ENCODE measurements at places on chromosomes 3 and 15.

DNA sequence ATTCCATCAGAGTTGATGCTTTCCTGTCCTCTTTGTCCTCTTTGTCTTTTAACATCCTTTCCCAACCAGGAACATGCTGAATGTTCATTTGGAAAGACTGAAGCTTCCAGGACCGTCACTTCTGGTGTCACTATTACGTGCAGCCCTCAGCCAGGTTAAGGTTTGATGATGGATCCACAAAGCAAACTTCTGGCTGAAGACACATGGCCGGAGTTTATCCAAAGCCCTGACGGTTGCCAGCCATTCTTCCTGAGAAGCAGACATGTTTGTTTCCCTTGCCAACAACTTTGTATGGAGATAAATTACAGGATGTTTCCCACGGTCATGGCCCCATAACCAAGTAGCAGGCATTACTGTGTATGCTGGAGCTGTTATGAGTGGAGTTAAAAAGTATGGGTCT lies 236.9 kb downstream of the THSD4 start:
- DNase-seq = no peak

DNA sequence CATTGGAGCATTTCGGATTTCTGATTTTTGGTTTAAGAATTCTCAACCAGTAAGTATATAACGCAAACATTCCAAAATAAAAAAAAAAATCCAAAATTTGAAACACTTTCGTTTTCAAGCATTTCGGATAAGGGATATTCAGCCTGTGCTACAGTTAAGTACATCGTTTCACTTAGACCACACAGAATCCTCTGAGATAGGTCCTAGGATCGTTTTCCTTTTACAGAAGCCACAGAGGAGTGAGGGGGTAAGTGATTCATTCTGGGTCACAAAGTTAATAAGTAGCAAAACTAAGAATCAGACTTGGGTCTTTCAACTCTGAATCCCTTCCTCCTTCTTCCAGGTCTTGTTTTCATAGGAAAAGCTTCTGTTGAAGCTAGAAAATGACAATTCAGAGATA lies 249.3 kb downstream of the BBX start:
- DNase-seq = no peak

GRCh38 chr3:146187334-146187950 lies 26.5 kb upstream of the PLOD2 start:
- DNase-seq = no peak

DNA sequence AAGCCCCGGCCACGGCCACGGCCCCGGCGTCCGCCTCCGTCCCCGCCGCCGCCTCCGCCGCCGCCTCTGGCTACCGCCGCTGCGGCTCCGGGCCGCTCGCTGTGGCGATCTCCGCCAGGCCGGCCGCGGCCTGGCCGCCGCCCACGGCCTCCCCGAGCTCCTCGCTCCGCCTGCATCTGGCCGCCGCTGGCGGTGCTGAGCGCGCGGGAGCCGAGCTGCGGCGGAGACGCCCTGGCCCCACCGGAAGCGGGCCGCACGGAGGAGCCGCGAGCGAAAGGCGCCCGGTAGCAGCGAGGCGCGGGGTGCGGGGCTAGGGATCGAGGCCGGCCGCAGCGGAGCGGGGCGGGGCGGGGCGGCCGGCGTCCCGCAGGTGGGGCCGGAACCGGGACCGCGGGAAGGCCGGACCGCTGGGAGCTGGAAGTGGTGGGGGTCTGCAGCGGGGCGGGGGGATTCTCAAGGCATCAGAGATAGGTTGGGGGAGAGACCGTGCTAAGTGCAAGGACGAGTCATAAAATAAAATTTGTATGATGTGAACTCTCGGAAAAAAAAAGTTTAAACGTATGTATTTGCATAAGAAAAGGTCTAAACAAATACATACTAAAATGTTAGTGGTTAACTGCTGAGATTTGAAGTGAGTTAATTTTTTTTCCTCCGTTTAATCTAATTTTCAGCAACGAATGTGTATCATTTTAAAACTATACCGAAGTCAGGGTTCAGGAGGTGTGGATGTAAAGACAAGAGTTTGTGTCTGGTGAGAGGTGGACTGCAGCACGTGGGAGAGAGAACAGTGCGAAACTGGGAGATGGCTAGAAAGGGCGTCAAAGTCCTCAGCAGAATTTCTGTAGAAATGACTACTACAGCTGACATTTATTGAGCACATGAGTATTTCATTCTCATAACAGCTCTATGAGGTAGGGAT lies at the start of gene AVEN:
TSS of gene AVEN (minus strand) at position 334 of the 919 bp plus-strand sequence. CDS start at position 176, 158 bp downstream.
- peak; percentile 21 for DNase-seq

- no peak for DNase-seq
Observed at GRCh38 chr15:55518641-55519040, 10.6 kb upstream of the DNAAF4 start.

GRCh38 chr3:59820352-59820934 lies 770.6 kb upstream of the CFAP20DC start:
- DNase-seq = no peak

GRCh38 chr3:117303443-117303842 lies 593.9 kb downstream of the TUSC7 start:
- no peak for DNase-seq

GRCh38 chr3:66504850-66505641 lies 4.2 kb upstream of the LRIG1 start:
- DNase-seq = no peak
